CD8-positive, alpha-beta memory T cell (primary cell): ENCODE measurements at places on chromosomes 3 and 15. TPM values are rescaled to one million over a fixed set of nuclear protein-coding genes. Genes with fewer than 3 reads are reported as not detected.
A peak's percentile ranks its signal among the peaks of the same experiment; 100 is the strongest.

GRCh38 chr15:96334017-96334704 is 3.7 kb downstream of the NR2F2 start:
- H3K4me3 ChIP-seq, result no peak overlapping the region
- peak overlapping the region; percentile 55 for H3K27ac ChIP-seq
- H3K36me3 ChIP-seq, result no peaks in the 10 kb centered on the region
- no peaks in the 10 kb centered on the region for H3K4me1 ChIP-seq
- no peak for DNase-seq
- H3K27me3 ChIP-seq, result peaks cover 30% of the 10 kb centered on the region

DNA sequence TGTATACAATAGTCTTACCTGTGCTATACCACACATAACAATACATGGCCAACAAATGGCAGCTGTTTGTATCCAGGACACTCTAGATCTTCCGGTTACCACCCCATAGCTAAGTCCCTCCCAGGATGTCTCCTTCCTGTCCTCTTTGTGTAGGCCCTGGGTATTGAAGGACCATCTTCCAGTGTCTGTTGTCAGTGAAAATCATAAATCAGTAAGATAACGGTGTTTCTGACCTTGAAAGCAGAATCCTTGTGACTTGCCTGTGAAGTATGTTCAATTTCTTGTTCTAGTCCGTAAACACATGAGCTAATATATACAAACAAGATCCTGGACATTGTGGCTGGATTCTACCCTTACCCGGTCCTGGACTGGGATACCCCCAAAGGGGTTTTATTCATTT is 462.8 kb downstream of the NTRK3 start:
- no peaks in the 10 kb centered on the region for H3K27me3 ChIP-seq
- no peak overlapping the region for H3K27ac ChIP-seq
- H3K4me1 ChIP-seq, result no peaks in the 10 kb centered on the region
- H3K4me3 ChIP-seq, result no peak overlapping the region

- no peak overlapping the region for H3K4me3 ChIP-seq
- H3K4me1 ChIP-seq, result no peaks in the 10 kb centered on the region
- H3K27me3 ChIP-seq, result no peaks in the 10 kb centered on the region
- DNase-seq, result no peak
Observed at GRCh38 chr3:23900744-23901143, 16.0 kb downstream of the NKIRAS1 start.

DNA sequence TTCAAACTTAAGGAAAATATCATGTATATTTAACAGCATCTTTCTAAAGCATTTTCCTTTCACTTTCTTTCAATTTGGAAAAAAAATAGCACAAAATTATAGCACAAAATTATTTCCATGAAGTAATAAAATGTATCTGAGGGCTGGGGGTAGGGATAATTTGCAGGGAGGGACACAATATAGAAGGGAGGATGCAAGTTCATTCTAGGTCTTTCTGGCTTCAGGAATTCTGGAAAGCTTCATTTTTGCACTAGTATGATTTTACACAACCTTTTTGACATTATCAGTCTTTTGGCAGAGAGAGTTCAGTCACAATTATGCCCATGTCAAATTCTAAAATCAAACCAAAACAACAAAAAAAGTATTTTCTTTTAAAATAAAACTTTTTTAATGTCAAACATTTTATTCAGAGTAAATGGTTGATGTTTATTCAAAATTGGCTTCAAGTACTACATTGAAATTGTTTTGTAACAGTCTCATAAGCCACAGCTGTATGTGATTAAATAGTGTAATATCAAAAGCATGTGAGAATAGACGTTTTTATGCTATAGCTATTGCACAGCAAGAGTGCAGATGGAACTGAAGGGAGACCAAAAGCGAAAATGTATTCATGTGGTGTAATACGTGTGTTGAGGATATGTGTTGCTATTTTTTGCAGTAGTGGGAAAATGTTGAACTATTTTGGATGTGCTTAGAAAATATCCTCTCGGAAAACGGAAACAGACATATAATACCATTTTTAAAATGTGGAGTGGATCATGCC is 5.8 kb downstream of the RBMS3 start:
- H3K27ac ChIP-seq, result no peak overlapping the region
- no peak for DNase-seq
- H3K27me3 ChIP-seq, result no peaks in the 10 kb centered on the region
- no peaks in the 10 kb centered on the region for H3K36me3 ChIP-seq

DNA sequence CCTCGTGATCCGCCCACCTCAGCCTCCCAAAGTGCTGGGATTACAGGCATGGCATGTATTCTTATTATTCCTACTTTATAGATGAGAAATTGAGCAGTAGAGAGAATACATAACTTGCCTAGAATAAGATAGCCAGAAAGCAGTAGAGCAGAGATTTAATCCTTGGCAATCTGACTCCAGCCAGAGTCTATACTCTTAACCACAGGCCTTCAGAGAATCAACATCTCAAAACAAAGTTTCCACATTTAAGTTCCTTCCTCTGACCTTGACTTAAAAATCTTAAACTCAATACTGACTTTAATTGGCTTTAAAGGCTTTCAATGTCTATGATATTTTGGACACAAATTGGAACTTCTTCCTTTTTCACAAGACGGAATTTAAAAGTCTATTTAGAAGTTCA is 37.1 kb downstream of the ZNF106 start:
- no peak for DNase-seq
- H3K36me3 ChIP-seq, result peaks cover 26% of the 10 kb centered on the region
- no peaks in the 10 kb centered on the region for H3K4me1 ChIP-seq
- no peaks in the 10 kb centered on the region for H3K27me3 ChIP-seq

- no peaks in the 10 kb centered on the region for H3K36me3 ChIP-seq
- DNase-seq, result peak; percentile 30
- H3K27me3 ChIP-seq, result no peaks in the 10 kb centered on the region
- H3K27ac ChIP-seq, result peak overlapping the region; percentile 88
Observed at GRCh38 chr3:57557085-57557537, 1.0 kb downstream of the PDE12 start.

DNA sequence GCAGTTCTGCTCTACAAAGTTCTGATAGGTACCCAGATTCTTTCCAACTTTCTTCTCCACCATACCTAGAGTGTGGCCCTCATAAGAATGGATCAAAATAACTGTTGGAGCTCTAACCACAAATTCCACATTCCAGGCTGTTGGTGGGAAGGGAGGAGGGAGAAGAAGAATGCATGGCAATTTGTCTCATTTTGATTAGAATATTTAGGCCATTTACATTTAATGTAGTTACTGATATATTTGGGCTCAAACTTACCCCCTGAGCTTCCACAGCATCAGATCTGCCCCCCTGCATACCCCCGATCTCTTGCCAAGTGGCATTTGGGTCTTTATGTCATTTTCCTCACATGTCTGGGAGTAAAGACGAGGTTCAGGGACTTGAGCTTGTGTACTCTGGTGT is 7.7 kb downstream of the CHRNB4 start:
- H3K36me3 ChIP-seq, result no peaks in the 10 kb centered on the region
- H3K27ac ChIP-seq, result no peak overlapping the region
- no peaks in the 10 kb centered on the region for H3K4me1 ChIP-seq

- no peak overlapping the region for H3K27ac ChIP-seq
- H3K4me1 ChIP-seq, result no peaks in the 10 kb centered on the region
- H3K36me3 ChIP-seq, result no peaks in the 10 kb centered on the region
- H3K27me3 ChIP-seq, result no peaks in the 10 kb centered on the region
Observed at GRCh38 chr3:33380653-33381052, 59.6 kb downstream of the UBP1 start.

DNA sequence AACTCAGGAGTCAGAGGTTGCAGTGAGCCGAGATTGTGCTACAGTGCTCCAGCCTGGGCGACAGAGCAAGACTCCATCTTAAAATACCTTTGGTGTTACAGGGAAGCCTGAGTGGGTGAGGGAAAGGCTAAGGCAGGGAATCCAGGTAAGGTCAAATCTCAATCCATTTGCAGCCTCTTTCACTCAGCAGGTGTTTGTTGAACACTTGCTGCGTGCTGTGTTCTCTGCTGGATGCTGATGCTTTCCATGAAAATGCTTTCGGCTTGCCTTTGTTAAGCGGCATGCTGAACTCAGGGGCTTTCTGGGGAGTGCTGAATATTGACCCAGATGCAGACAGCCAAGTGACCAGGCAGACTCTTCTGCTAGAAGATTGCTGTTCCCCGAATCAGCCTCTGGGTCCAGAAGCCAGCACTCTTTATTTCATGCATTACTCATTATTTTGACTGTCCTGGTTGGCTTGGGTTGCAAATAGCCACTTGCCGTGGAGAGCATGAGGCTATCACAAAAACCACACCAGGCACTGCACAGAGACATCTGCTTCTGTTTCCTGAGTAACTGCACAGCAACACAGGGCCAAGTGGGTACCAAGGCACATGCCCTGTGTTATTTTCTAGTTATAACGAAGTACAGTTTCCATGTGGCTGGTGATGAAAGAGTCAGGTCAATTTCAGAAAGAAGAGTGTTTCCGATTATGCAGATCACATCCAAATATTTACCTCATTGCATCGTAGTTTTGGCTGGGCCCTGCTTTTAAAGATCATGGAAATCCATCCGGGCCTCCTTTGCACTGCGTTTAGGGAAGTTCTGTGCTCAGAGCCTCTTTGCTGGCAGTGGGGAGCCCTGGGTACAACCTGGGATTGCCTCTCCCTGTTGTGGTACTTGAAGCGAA is 88.6 kb downstream of the THSD4 start:
- no peaks in the 10 kb centered on the region for H3K36me3 ChIP-seq
- no peak for DNase-seq
- no peak overlapping the region for H3K4me3 ChIP-seq
- no peak overlapping the region for H3K27ac ChIP-seq

GRCh38 chr3:66386925-66387650 is 113.7 kb downstream of the LRIG1 start:
- no peak overlapping the region for H3K27ac ChIP-seq
- peaks cover 45% of the 10 kb centered on the region for H3K36me3 ChIP-seq
- no peak overlapping the region for H3K4me3 ChIP-seq
- H3K4me1 ChIP-seq, result peaks cover 26% of the 10 kb centered on the region

- no peaks in the 10 kb centered on the region for H3K36me3 ChIP-seq
- DNase-seq, result no peak
- no peak overlapping the region for H3K4me3 ChIP-seq
- no peak overlapping the region for H3K27ac ChIP-seq
Observed at GRCh38 chr3:188174317-188175044, 20.5 kb downstream of the LPP start.

DNA sequence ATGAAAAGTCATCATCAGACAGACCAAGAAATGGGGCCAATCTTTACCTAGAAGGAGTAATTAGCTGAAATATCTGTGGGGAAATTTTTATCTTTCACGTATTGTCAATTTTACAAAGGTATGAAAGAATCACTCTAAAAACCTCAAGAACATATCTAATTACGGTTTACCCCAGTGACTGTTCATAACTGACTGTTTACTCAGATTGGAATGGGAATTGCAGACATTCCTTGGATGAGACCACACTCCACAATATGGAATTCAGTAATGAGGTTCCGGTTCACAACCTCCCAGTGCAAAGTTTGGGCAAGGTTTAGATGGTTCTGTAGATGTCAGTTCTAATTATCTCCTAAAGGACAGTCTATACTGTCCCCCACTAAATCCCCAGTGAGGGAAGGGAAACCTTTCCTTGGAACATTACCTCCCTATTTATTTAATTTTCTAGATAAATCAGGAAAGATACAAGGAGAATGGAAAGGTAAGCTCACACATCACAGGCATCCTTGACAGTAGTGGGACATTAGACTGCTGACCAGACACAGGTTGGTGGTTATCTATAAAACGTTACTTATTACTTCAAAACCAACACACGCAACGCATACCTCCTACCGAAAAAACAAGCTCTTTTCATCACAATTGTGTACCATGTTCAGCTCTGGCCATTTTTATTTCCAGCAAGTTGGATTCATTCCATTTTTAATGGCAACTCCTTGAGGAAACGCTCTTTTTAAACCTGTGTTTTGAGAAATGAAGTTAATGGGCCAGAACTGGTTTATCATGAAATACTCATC is 129.9 kb downstream of the RORA start:
- H3K36me3 ChIP-seq, result no peaks in the 10 kb centered on the region
- H3K27me3 ChIP-seq, result peaks cover 6% of the 10 kb centered on the region
- H3K4me1 ChIP-seq, result no peaks in the 10 kb centered on the region
- DNase-seq, result no peak
- H3K4me3 ChIP-seq, result no peak overlapping the region
- no peak overlapping the region for H3K27ac ChIP-seq

GRCh38 chr3:134306320-134306719 is 55.7 kb upstream of the RYK start:
- H3K36me3 ChIP-seq, result no peaks in the 10 kb centered on the region
- DNase-seq, result no peak
- H3K27ac ChIP-seq, result no peak overlapping the region
- H3K4me3 ChIP-seq, result no peak overlapping the region
- H3K27me3 ChIP-seq, result no peaks in the 10 kb centered on the region

- no peak overlapping the region for H3K27ac ChIP-seq
- H3K4me1 ChIP-seq, result no peaks in the 10 kb centered on the region
- no peaks in the 10 kb centered on the region for H3K27me3 ChIP-seq
- no peak overlapping the region for H3K4me3 ChIP-seq
Observed at GRCh38 chr15:61613138-61613537, 384.0 kb upstream of the RORA start.

GRCh38 chr15:34616613-34617012 is 33.2 kb upstream of the GOLGA8B start:
- DNase-seq, result no peak
- H3K36me3 ChIP-seq, result no peaks in the 10 kb centered on the region
- peaks cover 3% of the 10 kb centered on the region for H3K27me3 ChIP-seq
- H3K27ac ChIP-seq, result no peak overlapping the region

DNA sequence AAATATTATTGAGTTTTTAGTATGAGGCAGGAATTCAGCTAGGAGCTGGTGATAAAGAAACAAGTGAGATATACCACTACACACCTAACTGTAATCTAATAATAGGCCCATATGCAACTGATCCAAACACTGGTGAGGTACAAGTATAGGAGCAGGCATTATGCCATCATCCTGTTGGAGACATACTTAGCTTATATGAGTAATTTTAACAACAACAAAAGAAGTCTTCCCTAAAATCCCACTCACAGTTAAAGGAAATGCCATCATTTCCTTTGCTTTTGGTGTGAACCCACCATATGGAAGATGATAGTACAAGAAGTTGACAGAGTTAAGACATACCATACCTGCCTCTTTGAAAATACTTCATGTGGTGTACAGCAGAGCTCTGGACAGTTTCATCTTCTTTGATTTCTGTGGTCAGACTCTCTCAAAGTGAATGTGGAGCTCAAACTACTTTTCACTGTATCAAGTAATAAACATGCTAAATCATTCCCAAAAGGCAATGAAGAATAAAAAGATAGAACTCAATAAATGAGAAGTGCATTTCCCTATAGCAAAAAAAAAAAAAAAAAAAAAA is 85.5 kb downstream of the CD200R1L start:
- H3K36me3 ChIP-seq, result no peaks in the 10 kb centered on the region
- H3K27ac ChIP-seq, result no peak overlapping the region
- H3K4me3 ChIP-seq, result no peak overlapping the region
- H3K4me1 ChIP-seq, result no peaks in the 10 kb centered on the region

GRCh38 chr3:178870085-178870484 is 201.5 kb downstream of the ZMAT3 start:
- no peaks in the 10 kb centered on the region for H3K36me3 ChIP-seq
- DNase-seq, result no peak
- no peaks in the 10 kb centered on the region for H3K27me3 ChIP-seq
- no peak overlapping the region for H3K4me3 ChIP-seq
- H3K27ac ChIP-seq, result no peak overlapping the region

RARRES1 gene
- total RNA-seq, result not detected

GRIP2 gene
- not detected for total RNA-seq

PYGO1 gene
- not detected for total RNA-seq

CIDEC gene
- not detected for total RNA-seq

GNAT1 gene
- total RNA-seq, result not detected

ITGA11 gene
- not detected for total RNA-seq

CFAP100 gene
- total RNA-seq, result not detected

HTR3E gene
- not detected for total RNA-seq

CPA3 gene
- not detected for total RNA-seq

MRPS25 gene
- total RNA-seq, result 84.7 TPM

PAQR5 gene
- total RNA-seq, result not detected

OIP5 gene
- 19.0 TPM for total RNA-seq

PTX3 gene
- total RNA-seq, result not detected

UBAP1L gene
- 3.5 TPM for total RNA-seq

PARP15 gene
- 12.7 TPM for total RNA-seq
